A549 treated with dexamethasone at 1 μM for 4 hours (cell line): ENCODE measurements at places on chromosomes 13 and 19. TPM values are rescaled to one million over a fixed set of nuclear protein-coding genes. Genes with fewer than 3 reads are reported as not detected.

The ZNF530 gene
- total RNA-seq, result 4.3 to 5.1 TPM (median 4.6 TPM) in 5 replicates

The PEAK3 gene
- total RNA-seq, result 0.15 to 0.41 TPM (median 0.31 TPM) in 5 replicates

The EXOC3L2 gene
- 0.89 to 2.7 TPM (median 1.8 TPM) in 5 replicates for total RNA-seq

The RAB3D gene
- total RNA-seq, result 4.3 to 6.0 TPM (median 5.4 TPM) in 5 replicates

The CCDC169 gene
- 0.21 to 0.47 TPM (median 0.33 TPM) in 5 replicates for total RNA-seq

The ZNF497 gene
- 0.74 to 1.6 TPM (median 1.1 TPM) in 5 replicates for total RNA-seq

The LPAR2 gene
- 3.4 to 5.9 TPM (median 5.7 TPM) in 5 replicates for total RNA-seq

The WTIP gene
- 26.3 to 35.7 TPM (median 33.0 TPM) in 5 replicates for total RNA-seq

The ZSCAN1 gene
- total RNA-seq, result not detected in 5 replicates

The NLRP11 gene
- 0.04 TPM in 1 of 5 replicates, not detected in the others for total RNA-seq

The TJP3 gene
- total RNA-seq, result 0.18 to 0.61 TPM (median 0.51 TPM) in 5 replicates

The ZNF600 gene
- total RNA-seq, result 0.09 to 0.59 TPM (median 0.18 TPM) in 5 replicates

The GRK1 gene
- total RNA-seq, result 0.03 TPM in 1 of 5 replicates, not detected in the others

The TNFSF9 gene
- total RNA-seq, result 2.9 to 4.8 TPM (median 3.2 TPM) in 5 replicates

The SELENOV gene
- 0.05 TPM in 1 of 5 replicates, not detected in the others for total RNA-seq

The SERPINE3 gene
- not detected in 5 replicates for total RNA-seq

The SWSAP1 gene
- total RNA-seq, result 1.6 to 2.2 TPM (median 1.8 TPM) in 5 replicates

The NTF4 gene
- total RNA-seq, result 0.24 to 0.75 TPM (median 0.67 TPM) in 5 replicates

The ICAM1 gene
- total RNA-seq, result 2.7 to 4.3 TPM (median 3.6 TPM) in 5 replicates
